ENCODE measurements at places on chromosomes 6 and 20.

- no peak for DNase-seq
Measured at GRCh38 chr6:133495205-133495903, 254.2 kb downstream of the EYA4 start.

DNA sequence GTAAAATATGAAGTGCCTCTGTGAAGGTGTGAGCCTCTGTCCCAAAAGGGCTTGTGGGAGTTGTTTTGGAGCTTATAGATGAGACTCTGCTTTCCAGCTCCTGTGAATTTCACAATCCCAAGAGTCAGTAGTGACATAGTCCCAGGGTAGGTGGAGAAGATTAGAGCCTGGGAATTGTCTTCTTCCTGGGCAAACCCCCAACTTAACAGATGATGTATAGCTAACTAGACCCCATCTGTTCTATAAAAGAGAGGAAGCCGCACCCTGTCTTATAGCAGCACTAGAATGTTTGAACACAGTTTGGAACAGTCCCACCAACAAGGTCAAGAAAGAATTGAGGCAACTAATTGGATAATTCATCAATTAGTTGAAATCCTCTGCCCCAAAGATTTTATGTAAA lies 294.7 kb downstream of the ZNF217 start:
- DNase-seq, result no peak

- no peak for DNase-seq
Measured at GRCh38 chr6:72218125-72218524, 331.8 kb downstream of the RIMS1 start.

- DNase-seq, result no peak
Measured at GRCh38 chr6:99641270-99641669, 34.6 kb downstream of the PRDM13 start.

DNA sequence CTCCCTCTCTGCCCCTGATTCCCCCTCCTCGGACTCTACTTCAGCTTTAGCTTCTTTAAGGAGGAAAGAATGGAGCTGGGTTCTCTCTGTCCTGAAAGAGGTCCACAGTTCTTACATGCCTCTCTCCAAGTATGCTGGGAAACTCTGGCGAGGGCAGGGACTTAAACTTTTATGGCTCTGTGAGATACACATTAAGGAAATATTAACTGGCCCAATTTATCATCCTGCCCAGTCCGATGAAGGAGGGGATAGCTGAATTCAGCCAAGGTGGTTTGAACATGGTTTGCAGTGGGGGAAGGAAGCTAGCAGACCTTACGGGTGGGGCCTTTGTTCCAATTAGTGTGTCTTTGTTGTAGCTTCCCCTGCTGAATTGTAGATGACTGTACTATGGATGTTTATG lies 121.7 kb downstream of the EYA4 start:
- no peak for DNase-seq

GRCh38 chr20:15063081-15063480 lies 725.7 kb upstream of the FLRT3 start:
- no peak for DNase-seq

DNA sequence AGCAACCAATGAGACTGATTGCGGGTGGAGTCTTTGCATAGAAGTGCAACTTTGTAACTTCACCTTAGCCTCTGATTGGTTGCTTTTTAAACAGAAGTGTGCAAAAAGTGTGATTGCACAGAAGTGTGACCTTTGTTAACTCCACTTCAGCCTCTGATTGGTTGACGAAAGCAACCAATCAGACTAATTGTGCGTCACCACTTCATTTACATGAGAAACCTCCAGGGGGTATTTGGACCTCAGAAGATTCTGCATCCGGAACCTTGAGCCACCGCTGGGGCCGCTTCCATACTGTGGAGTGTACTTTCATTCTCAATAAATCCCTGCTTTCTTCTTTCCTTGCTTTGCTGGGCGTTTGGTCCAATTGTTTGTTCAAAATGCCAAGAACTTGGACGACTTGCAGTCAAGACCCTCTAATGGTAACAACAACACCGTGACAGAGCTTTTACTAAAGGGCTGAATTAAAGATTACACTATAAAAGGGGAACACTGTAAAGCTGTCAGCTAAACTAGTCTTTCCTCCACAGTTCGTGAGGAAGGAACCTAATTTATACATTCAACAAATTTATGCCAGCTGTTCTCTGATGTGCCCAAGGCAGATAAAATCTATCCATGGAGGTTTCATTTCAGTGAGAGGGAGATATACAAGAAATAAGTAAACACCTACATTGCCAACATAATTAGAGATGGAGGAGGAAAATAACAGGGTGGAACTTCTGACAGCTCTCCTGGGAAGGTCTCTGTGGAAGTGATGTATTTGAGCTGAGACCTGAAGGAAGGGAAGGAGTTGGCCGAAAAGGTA lies 1.4 kb upstream of the HECA start:
- no peak for DNase-seq

DNA sequence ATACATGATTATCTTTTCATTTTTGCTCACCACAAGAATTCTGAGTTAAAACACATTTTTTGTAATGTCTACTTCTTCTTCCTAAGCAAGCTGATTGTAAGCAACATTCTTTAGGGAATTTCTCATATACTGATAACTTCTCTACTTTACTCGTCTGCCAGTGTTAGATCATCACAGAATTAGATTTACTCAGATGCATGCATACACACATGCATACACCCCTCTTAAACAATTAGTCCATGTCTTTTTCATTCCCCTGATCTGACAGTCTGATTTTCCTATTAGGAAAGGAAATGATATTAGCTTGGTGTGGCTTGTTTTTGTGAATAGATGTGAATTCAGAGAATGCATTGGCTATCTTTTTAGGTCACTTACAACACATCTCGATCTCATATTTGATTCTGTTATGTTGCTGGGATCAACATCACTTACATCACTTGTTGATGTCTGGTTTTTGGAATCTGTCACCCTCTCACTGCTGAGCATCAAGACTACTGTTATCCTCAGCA lies 91.4 kb downstream of the FIG4 start:
- no peak for DNase-seq

DNA sequence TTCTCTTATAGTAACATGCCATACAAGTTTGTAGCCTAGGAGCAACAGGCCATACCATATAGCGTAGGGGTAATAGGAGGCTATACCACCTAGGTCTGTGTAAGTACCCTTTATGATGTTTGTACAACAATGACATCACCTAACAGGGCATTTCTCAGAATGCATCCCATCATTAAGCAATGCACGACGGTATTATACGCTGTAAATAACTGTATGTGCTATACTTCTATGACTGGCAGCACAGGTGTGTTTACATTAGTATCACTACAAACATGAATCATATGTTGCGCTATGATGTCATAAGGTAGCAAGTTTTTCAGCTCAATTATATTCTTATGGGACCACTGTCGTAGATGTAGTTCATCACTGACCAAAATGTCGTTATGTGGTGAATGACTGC lies 31.0 kb downstream of the ADNP start:
- no peak for DNase-seq

- DNase-seq, result no peak
Measured at GRCh38 chr6:79034865-79035264, 43.2 kb downstream of the PHIP start.

GRCh38 chr6:134691180-134691579 lies 258.7 kb downstream of the ALDH8A1 start:
- no peak for DNase-seq

- no peak for DNase-seq
Measured at GRCh38 chr20:50817776-50818172, 22.9 kb downstream of the BCAS4 start.

DNA sequence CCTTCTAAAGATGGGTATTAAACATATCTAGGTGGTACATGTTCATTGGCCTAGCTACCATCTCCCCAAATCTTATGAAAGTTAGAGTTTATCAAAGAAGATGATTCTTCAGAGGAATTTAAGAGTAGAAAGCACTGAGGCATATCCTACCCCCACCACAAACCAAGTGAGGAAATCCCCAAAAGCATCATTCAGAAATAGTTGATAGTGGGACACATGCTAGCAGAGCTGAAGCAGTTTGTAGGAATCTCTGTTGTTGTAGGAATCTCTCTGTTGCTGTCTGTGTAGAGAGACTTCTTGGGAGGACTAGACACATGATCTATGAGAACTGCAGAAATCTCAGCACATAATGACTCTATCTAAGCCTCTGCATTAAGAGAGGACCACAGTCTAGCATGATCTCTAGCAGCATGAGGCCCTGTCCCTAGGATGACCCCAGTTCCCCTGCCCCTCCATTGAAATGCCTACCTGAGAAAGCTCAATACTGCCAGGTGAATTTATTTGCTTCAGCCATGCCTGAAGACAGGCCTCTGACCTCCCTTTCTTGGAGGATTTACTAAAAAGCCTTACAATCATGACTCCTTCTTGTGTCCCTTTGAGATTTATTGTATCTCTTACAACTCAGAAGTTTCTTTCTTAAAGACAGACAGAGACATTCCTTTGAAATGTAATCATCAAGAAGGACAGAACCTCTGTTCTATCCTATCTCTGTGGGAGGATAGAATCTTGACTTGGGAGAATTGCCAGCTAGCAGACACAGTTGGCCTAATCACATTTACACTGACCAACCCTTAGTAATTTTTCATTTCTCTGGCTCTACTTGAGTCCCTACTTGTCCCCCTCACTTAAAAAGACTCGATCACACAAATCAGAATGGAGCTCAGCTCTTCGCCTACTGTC lies 582.4 kb downstream of the PHF3 start:
- DNase-seq, result no peak

DNA sequence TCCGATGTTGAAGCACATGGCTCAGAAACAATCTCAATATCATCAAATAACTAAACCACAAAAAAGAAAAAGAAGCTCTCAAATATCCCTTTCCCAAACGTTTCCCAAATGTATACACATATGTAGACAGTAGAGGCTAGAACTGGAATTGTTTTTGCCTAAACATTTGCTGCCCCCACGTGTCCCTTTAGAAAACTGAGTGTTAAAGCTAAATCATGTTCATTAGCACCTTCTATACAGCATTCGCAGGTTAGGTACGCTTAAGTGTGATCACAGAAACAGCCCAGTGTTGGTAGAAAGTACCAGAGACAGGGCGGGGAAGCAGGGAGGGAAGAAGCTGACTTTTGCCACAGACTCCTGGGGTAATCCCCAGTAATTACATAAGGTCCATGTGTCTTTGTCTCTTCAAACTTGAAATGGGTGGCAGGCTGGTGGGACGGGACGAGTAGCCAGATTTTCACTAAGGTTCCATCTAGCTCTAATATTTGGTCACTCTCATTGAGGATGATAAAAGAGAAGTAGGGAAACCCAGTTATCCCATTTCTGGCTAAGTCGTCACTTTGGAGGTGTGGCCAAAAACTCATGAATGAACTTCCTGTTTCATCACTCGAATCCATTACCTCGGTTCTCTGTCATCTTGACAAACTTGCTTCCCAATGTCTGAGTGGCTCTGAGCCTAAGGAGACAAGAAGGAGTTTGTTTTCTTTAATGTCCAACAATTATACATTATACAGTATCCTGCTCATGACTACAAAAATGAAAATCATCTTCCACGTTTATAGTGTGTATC lies 15.0 kb upstream of the TFAP2A start:
- no peak for DNase-seq

- no peak for DNase-seq
Measured at GRCh38 chr6:224350-224749, 67.9 kb upstream of the DUSP22 start.

DNA sequence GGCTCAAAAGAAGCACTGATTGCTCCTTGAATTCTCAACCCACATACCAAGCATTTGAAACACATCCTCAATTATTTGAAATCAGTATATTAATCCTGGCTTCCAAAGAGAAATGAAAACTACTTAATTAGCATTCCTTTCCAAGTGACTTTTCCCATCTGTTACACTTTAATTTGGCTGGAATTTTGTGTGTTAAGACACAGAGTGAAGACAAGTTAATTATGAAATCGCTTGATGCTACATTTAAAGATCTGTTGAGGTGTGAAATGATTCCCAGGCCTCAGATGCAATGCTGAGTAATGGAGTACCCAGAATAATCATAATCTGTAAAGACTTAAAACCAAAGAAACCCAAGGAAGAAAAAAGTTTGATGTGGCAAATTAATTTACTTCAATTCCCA lies 241.4 kb downstream of the ADGB start:
- DNase-seq, result no peak

DNA sequence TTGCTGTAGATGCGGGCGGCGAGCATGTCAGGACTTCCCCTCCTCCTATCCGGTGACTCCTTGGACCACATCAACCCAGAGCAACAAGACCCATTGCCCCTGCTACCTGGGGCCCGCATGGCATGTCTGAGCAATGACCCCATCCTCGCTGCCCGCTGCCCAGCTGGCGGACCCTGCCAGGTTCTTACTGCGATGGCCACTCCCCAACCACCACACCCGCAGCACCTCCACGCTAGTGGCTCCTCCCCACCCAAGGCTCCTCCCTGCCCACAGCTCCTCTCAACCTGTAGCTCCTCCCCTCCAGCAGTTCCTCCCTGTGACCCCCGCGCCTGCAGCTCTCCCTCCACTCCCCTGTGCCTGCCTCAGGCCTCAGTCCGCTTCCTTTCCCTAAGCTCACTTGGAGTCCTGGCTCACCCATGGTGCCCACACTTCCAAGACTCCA lies 17.6 kb upstream of the SERPINB9 start:
- DNase-seq, result no peak

GRCh38 chr6:35386989-35387388 lies 44.6 kb downstream of the PPARD start:
- no peak for DNase-seq

- no peak for DNase-seq
Measured at GRCh38 chr6:41685641-41686380, 47.5 kb downstream of the MDFI start.

DNA sequence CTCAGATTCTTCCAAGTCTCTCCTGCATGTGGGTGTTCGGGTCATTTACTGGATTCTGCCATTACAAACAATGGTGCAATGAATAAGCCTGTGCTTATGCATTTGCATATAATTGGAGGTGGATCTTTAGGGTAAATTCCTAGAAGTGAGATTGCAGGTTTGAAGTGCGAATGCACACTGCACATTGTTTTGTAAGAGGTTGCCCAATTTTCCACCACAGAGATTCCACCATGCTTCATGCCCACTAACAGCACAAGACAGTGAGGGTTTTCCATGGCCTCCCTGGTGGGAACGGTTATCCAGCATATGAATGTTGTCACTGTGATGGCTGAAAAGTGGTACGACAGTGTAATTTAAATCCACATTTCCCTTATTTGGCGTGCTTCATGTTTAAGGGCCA lies 178.8 kb upstream of the PMEPA1 start:
- no peak for DNase-seq

GRCh38 chr6:11085758-11086435 lies 7.7 kb upstream of the SMIM13 start:
- no peak for DNase-seq

All from activated CD4-positive, alpha-beta T cell treated with anti-CD3 and anti-CD28 coated beads, Interleukin-2, amount 50 U/mL, for 24 hours (primary cell).